Mesothelial cell of epicardium (in vitro differentiated cells): ENCODE measurements at places on chromosomes 3 and 15.

DNA sequence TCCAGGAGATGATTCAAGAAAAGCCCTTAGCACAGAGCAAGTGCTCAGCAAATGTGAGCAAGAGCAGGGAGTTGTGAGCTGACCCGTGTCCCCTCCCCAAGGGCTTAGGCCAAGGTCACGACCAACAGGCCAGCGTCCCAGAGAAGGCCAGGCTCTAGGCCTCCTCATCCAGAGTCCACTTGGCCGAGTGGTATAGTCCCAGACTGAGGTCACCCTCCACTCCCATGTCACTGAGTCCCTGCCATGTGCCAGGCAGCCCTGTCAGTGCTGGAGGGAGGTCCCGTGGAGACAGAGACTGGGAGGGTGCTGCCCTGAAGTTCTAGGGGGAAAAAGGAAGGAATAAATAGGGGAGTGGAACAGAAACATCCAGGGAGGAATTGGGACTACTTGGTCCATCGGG, 44.0 kb downstream of the TPRA1 start:
- DNase-seq = no peak

- no peak for DNase-seq
These were observed 332.9 kb upstream of the TGFBR2 start for GRCh38 chr3:30273304-30274072.

DNA sequence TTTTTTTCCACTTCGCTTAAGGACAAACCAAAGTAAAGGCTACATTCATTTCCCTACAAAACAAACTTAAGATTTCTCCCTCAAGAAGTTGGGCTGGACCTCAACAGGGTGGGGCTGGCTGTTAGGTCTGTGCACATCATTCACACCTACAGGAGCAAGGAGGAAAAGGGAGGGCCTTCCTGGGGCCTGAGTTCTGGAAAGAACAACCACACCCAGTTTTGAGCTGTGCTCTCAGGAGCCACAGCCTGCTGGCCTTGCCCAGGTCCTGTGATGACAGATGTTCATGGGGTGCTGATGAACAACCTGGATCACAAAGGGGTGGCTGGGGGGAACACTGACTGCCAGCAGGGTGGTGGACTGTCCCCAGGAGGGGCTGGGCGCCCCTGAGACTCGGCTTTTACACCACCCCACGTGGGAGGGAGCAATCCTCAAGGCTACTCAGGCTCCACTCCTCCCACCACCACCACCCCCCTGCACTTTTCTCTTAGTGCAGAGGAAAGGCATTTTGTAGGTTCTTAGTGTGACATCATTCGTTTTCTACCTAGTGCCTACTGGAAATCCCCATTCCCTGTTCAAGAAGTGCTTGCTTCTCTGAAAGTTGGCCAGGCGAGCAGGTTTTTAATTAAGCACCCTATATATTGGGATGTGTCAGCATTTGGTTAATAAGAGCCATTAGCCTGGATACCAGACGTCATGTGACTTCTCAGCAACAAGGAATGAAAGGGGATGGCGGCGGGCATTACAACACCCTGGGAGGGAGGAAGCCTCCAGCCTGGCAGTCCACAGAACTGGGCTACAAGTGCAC, 35.7 kb downstream of the CCNB2 start:
- no peak for DNase-seq

- DNase-seq = no peak
These were observed 1.7 kb downstream of the KNL1 start for GRCh38 chr15:40595773-40596172.

GRCh38 chr3:29186131-29186599, 94.7 kb upstream of the RBMS3 start:
- DNase-seq = no peak

DNA sequence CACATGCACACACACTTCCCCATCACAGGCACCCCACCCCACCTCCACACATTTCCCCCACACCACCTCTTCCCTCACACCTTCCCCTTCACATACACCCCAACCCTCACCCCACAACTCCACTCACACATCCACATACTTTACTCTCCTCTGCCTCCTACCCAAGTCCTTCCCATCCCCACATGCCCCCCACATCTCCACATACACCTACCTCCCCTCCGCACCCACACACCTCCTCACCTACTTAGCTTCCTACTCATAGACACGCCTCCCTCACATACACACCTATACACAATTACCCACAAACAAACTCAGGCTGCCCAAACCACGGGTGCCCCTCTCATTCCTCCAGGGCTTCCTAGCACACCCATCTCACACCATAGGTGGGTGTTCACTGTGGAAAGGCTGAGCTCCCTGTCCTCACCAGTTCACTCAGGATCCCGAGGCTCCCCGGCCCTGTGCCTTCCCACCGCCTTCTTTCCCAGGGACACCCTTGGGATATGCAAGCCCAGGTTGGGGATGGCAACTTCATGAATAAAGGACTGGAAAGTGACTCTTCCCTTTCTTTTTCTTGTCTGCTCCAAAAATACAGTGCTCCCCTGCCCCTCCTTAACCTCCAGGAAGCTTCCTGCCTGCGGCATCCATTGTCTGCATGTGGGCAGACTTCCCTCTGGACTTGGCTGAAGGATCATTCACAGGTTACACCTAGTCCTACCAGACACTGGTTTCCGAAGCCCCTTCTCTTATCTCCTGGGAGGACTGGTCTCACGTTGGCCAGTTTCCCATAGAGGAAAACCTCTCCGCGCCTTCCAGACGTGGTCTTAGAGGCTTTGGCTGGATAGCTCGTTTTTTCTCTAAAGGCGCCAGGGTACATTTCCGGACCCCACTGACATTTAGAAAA, 61.5 kb downstream of the SLCO2A1 start:
- no peak for DNase-seq

- no peak for DNase-seq
These were observed 10.2 kb downstream of the FAM162A start for GRCh38 chr3:122394173-122394572.

DNA sequence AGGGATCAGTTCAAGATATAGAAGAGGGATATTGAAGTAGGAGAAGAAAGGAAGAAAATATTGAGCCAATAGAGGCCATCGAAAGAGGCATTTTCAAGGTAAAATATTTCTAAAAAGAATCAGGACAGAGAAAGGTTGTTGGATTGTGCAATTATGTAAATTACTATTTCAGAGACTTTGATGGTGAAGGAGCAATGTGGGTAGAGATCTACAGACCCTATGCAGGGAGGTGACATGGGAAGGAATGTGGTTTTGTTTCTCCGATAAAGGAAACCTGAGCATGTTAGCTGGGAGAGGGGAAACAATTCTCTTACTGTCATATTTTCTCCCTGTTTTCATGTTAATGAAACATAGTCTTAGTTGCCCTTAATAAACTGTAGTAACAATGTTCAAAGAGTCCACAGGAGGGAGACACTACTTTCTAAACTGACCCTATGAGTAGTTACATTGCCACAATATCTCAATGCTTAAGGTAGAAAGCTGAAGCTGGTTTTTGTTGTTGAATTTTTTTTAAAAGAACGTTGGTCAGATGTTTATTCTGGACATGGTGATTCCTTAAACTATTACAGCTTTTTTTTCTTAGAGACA, 133.3 kb downstream of the GRM7 start:
- no peak for DNase-seq

DNA sequence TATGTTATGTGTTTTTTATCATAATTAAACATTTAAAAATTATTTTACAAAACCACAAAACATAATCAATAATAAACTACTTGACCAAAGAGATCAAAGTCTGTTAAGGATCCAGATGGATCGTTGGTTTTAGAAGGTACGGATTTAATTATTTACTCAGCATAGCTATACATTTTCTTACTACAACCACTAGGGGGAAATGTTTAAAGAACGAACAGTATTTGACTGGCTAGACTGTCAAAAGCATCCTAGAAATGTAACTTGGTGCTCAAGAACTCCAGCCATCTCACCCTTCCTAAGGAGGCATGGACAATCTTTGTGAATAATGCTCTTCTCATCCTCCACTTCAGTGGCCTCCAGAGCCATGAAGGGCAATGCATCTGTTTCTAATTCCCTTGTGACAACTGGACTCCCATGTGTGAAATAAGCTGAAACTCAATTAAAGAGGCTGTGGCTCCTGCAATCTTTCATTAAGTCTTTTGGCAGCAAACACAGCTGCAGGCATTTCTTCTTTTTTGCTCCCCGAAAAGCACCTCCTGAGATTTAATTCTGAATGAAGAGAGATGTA, 94.7 kb upstream of the TUSC7 start:
- no peak for DNase-seq

GRCh38 chr3:42122261-42123011, 31.3 kb downstream of the TRAK1 start:
- DNase-seq = no peak

DNA sequence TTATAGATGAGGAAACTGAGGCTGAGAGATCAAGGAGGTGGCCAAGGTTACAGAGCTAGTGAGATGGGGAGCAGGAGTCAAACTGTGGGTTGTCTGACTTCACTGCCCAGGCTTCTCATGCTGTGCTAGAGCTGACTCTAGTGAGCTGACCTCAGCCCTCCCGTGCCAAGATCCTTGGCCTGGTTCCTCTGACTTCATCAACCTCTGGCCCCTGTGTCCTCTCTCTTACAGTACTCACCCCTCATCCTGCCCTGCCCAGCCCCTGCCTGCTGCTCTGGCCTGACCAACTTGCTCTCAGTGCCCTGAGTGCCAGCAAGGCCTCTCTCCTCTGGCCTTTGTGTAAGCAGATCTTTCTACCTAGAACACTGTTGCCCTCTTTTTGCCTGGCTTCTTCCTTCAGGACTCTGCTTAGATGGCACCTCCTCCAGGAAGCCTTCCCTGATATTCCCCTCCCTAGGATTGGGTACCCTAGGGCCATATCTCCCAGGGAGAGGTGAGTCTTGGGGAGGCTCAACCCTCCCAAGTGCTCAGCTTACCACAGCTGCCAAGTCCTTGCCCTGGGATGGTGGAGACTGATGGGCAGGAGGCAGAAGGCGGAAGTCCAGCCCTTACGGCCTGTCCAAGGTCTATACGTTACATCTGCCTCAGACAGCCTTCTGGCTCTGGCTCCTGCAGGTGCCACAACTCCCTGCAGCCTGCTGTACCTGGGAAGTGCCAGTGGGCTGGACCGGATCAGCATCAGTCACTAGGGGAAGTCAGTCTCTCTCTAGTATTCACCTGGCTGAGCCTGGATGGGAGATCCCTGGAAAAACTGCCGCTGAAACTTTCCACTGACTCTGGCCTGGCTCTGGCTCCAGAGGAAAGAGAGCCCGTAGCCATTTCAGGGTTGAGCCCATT, 36.3 kb upstream of the FAM107A start:
- no peak for DNase-seq

DNA sequence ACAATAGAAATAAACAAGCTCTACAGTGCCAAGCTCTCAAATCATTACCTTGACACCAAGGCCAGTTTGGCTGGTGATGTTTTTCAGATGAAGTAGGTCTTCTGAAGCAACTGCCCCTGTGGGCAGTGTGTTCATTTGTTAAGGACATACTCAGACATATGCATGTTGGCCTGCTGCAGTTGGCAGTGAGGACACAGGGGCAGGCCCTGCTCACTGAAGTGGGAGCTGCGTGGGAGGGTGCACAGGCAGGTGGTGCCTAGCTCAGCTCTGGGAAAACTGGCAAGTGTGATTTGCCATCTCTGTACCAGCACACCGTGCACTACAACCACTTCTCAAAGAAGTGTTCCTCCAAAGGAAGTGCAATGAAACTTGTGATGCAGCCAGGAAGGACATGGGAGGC, 28.5 kb upstream of the SNRK start:
- DNase-seq = no peak

DNA sequence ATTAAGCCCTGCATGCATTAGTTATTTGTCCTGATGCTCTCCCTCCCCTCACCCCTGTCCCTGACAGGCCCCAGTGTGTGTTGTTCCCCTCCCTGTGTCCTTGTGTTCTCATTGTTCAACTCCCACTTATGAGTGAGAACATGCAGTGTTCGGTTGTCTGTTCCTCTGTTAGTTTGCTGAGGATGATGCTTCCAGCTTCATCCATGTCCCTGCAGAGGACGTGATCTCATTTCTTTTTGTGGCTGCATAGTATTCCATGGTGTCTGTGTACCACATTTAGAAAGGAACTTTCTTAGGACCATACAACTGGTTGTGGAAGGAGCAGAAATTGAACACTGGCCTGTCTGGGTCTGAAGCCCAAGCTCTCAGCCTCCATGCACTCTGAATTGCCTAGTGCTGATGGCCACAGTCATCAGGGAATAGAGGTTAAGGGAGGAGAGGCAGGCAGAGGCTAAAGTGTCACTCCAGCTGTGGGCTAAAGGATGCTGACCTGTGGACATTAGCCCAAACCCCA, 138.5 kb downstream of the FNDC3B start:
- DNase-seq = no peak

- peak; percentile 6 for DNase-seq
These were observed 55.6 kb downstream of the PLXNA1 start for GRCh38 chr3:127038466-127038865.

- no peak for DNase-seq
These were observed 32.6 kb upstream of the SENP5 start for GRCh38 chr3:196835086-196835485.

DNA sequence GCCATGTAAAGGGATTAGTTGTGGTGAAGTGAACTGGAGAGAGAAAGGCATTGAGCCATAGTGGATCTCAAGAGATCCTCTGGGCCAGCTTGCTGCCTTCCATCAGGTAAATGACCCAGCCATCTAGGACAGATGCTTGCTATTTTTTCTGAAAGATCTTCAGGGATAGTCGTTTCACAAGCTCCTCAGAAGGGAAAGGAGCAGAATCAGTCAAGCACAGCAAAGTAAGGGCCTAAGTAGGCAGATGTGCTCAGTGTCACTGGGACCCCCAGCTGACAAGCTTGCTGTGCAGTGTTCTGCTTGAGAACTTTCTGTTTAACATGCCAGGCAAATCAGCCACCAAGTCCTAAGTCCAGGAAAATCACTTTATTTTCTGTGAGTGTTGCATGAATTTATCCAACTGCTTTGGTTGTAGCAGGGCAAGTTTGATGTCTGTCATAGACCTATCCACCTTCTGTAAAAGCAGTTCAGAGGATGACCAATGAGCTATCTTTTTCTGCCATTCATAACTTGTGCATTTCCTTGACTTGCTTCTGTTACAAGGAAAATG, 319.8 kb downstream of the IL5RA start:
- no peak for DNase-seq

- no peak for DNase-seq
These were observed 5.8 kb downstream of the HEXA start for GRCh38 chr15:72369964-72370363.

- no peak for DNase-seq
These were observed 159.0 kb upstream of the TSC22D2 start for GRCh38 chr3:150248888-150249681.

DNA sequence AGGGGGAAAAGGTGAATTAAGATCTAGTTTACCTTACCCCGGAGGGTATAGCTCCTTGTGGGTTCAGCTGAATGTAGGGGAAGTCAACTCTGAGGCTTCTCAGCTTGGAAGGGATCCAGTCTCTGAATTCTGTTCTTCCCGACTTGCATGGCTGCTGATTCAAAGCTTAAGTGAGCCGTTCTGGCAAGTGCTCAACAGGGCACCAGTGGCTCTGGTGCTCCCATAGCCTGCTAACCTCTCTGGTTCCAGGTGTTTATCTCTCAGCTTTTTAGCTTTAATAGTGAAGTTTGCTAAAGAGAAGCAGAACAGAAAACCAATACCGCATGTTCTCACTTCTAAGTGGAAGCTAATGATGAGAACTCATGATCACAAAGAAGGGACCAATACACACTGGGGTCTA, 46.3 kb upstream of the RBP1 start:
- DNase-seq = no peak

- DNase-seq = no peak
These were observed 142.9 kb upstream of the MRPL3 start for GRCh38 chr3:131645638-131646037.

GRCh38 chr3:123660900-123661299, 76.0 kb upstream of the HACD2 start:
- peak; percentile 65 for DNase-seq
